ENCODE measurements at places on chromosomes 2 and 18. TPM values are rescaled to one million over a fixed set of nuclear protein-coding genes. Genes with fewer than 3 reads are reported as not detected.

- no peak for DNase-seq
Measured at GRCh38 chr2:99850084-99850710, 292.2 kb downstream of the AFF3 start.

Gene CFLAR
- total RNA-seq: 166 TPM

DNA sequence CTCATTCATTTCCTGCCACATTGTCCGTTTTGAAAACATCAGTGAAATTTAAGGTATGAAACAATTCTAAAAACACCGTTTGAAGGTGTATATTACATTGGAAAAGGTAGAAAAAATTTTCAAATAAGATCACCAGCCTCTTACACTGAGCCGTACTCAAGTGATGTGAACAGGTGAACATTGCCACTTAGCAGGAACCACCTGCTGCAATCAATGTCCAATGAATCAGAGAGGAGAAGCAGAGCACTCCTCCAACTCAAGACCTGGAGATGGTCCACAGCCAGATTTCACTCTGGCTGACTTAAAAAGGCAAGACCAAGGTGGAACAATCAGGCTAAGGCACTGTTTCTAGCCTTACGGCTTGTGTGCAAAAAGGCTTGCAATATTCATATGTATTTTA, 110.3 kb upstream of the TTN start:
- no peak for DNase-seq

Gene NDC80
- total RNA-seq: 11.6 TPM

DNA sequence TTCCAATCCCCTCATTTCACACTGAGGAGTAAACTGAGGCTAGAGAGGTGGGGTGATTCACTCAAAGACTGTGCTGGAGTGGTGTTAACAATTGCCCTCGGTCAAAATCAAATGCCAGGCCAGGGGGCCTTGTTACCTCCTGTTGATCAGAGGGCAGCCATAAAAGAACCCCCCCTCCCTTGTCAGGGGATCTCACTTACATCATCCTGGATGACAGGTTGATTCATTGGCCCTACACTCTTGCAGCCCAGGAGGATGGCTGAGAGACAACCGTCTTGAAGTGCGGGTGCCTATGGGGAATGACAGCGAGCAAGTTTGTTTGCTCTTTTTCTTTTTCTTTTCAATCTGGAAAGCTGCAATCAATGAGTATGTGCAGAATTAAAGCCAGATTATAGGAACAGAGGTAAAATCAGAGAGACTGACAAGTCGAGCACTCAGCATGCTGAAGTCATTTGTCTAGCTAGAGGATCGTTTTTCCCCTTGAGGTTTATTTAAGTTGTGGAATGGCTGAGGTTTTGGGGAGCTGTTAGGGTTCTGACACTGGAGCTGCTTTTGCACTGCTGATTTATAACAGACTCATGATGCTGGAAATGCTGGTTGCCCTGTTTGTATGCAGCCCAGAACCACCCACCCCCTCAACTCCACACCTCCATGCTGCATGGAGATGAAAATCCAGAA, 26.4 kb upstream of the NRP2 start:
- DNase-seq: no peak
